Stimulated activated naive CD4-positive, alpha-beta T cell (primary cell): ENCODE measurements at places on chromosomes 16 and 17.

DNA sequence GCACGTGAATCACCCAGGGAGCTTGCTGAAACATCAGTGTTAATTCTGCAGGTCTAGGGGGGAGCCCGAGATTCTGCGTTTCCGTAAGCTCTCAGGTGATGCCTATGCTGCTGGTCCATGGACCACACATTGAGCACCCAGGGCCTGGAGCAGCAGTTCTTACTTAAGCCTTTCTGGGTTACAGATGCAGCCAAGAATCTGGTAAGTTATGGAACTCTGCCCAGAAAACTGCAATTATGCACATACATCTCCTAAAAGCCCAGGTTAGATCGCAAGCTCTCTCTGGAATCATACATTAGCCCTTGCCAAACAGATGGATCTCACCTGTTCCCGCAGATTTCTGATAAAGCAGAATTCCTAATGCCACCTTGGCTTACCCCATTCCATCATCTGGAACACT, 265.9 kb upstream of the SALL1 start:
- no peak for DNase-seq

DNA sequence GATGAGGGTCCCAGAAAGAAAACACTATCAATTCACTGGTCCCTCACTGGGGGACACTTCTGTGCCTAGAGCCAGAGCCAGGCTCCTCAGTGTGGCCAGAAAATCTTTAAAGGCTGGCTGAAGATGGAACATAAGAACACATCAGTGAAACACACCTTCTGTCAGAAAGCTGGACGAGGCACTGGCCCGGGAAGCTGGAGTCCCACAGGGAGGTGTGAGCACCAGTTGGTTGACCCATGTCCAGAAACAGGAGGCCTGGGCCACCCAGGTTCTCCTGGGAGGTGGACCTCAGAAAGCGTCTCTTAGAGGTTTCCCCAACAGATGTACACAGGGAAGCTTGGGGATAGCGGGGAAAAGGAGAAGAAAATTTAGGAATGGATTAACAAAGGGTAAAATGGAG, 56.2 kb upstream of the ALDH3A2 start:
- no peak for DNase-seq

DNA sequence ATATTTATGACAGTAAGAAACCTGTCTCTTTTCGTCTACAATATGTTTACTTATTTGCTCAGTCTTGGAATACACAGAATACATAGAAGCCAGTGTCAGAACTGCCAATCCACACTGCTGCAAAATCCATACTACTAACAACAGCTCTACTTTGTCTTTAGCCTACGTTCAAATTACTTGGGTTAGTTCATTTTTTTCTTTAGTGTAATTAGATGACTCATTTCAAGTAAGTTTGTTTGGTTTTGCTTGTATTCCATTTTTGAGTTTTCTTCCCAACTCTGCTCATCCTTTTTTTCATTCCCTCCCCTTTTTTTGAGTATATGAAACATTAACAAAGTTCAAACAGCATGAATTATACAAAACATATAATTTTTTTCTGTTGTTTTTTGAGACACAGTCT, 16.9 kb downstream of the CMC2 start:
- DNase-seq, result no peak

DNA sequence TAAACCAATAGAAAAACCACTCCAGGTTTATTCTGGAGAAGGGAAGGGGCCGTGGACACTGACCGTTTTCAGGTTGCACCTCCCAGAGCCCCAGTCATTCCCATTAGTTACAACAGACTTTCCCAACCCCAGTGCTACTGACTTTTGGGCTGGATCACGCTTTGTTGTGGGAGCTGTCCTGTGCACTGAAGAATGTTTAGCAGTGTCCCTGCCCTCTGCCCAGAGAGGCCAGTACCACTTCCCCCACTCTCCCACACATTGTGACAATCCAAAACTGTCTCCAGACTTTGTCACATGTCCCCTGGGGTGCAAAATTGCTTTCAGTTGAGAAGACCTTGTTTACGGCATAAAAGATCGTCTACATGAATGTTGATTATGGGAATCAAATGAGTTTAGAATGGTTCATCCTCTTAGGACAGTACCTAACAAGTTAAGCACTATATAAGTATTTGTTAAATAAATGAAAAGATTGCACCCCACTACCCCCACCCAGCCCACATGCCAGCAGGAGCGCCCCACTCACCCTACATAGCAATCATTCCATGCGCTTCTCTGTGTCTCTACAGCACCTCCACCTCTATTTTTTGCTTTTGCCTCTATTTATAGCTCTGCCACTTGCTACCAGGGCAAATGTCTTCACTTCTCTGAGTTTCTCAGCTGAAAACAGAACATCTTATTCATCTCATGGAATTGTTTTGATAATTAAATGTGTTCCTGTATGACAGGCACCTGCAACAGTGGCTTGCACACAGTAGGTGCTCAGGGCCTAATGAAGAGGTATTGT, 104.9 kb downstream of the AXIN2 start:
- DNase-seq, result no peak

GRCh38 chr17:76700617-76701470, 9.9 kb downstream of the MXRA7 start:
- no peak for DNase-seq

- DNase-seq, result no peak
Measured at GRCh38 chr16:31221357-31222160, 4.6 kb upstream of the PYDC1 start.

DNA sequence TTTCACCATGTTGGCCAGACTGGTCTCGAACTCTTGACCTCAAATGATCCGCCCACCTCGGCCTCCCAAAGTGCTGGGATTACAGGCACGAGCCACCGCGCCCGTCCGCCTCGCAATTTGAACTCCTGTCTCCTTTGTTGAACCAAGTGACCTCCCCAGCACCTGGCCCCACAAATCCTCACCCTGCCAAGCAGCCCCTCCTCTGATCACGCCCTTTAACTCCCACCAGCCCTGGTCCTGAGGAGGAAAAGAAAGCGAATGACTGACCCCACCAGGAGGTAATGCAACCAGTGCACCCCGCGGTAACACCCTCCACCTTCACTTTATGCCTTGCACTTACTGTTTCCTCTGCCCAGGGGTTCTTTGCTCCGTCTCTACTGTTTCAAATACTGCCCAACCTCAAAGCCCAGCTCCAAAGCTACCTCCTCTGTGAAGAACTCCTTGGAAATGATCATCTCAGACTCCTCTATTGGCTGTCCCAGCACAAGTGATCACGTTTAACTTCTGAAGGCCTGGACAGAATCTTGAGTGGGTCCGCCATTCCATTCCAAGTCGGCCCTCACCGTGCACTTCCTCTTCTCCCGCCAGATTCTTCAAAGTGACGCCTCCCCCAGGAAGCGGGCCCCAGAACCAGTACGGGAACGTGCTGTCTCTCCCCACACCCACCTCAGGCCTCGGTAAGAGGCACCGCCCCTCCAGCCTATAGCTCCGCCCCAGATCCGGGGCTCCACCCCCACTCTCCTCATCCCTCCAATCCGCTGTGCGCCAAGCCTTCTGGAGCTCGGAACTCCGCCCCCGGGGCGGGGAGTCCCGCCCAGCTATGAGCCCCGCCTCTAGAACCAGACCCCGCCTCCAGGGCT, 4.4 kb downstream of the CD19 start:
- DNase-seq, result peak; percentile 84

GRCh38 chr17:49378311-49378710, 16.3 kb upstream of the ZNF652 start:
- DNase-seq, result no peak

GRCh38 chr16:48123104-48123788, 32.5 kb downstream of the ABCC12 start:
- DNase-seq, result no peak

DNA sequence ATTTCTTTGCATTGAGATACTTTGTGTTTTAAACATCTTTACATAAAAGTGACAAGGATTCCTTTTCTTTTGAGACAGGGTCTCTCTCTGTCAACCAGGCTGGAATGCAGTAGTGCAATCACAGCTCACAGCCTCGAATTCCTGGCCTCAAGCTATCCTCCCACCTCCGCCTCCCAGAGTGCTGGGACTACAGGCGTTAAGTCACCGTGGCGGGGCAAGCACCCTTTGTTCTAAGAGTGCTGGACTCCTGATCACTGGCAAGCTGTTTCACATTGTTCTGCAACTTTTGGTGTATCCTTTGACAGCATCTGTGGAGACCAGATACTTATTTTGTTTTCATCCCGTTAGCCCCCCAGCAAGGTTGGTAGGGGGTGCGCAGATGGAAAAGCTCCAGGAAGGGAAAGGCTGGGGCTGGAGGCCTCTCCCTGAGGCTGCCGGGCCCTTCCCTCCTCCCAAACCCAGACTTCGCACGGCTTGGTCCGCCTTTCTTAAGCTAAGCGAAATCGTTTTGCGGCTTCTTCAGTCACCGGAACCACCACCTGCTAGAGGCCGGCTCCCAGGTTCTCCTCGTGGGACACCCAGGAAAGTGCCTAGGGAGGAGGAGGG, 1.1 kb downstream of the ST6GALNAC2 start:
- peak; percentile 50 for DNase-seq

DNA sequence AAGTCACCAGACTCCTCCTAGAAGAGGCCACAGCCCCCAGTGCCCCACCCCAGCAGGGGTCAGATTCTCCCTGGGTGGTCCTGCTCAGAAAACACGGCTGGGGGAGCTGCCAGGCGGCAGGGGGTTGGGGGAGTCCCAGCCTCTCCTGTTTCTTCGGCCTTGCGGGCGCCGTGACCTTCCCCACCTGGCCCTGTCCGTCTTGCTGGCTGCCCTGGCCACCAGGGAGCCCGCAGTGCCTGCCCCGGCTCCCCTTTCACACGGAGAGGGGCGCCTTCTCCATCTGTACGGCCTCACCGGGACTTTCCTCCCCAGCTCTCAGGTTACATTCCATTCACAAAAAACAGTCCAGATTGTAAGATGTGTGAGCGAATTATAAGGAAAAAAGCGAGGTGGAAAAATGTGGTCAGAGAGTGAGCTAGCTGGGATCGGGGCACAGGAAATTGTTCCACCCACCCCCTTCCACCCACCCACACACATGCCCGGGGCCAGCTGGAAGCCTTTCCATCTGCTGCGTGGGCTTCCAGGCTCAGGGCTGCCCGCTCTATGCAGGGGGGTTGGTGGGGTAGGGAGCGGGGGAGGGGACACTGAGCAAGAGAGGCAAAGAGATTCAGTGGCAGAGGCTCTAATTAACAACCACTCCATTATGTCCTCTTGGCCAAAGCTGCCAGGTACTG, 14.6 kb upstream of the CIBAR2 start:
- DNase-seq, result no peak

DNA sequence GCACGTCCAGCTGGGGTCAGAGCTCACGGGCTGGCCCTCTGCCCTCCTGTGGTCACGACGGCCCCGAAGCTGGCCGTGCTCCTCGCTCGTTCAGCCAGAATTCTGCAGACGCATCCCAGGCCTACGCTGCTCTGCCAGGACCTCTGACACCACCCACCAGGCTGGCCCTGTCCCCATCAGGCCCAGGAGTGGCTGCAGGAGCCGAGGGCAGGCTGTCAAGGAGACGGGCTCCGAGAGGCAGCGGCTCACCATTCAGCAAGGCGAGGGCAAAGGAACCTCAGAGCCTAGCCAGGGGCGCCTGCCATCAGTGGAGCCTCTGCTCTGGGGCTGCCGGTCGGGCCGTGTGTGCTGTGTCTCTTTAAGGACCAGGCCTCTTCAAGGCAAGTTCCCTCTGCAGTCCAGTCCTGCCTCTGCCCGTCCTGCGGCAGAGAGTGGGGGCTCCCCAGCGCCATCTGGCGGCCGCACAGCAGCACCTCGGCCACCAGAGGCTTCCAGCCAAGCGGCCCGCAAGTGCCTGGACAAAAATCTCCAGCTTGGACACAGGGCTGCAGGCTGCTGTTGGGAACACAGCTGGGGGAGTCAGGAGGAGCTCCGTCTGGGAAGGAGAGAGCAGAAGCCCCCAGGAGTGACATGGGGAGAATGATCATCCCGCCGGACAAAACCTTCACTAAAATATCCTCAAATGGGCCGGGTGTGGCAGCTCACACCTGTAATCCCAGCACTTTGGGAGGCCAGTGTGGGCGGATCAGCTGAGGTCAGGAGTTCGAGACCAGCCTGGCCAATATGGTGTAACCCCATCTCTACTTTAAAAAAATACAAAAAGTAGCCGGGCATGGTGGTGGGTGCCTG, 7.4 kb upstream of the ABR start:
- DNase-seq, result peak; percentile 61

- no peak for DNase-seq
Measured at GRCh38 chr17:61321344-61321743, 78.3 kb upstream of the TBX2 start.

DNA sequence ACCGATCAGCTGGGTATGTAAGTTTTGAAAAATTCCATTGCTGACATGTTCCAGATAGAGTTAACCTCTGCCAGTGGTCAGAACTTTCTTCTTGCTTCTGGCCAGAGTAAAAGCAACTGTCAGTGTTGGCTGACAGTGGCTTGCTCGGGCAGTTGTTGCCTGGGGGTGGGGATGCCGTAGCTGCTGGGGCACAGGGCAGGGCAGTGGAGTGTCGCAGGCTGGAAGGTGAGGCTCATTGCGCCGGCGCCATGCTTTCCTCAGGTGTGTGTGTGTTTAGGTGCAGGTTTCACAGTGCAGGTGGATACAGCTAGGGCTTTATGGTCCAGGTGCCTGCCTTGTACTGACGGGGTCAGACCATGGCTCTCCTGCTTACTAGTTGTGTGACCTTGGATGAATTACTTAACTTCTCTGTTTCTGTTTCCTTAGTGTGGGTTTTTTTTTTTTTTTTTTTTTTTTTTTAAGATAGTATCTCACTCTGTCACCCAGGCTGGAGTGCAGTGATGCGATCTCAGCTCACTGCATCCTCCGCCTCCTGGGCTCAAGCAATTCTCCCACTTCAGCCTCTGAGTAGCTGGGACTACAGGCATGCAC, 156.4 kb downstream of the SNX29 start:
- DNase-seq, result no peak

GRCh38 chr17:50495217-50495823, 12.9 kb upstream of the MYCBPAP start:
- DNase-seq, result no peak
